Right kidney (tissue), 9 donors: ENCODE measurements at places on chromosomes 3 and 15.
A peak's percentile ranks its signal among the peaks of the same experiment; 100 is the strongest.

- DNase-seq, result no peak
Measured at GRCh38 chr3:52893723-52894122, 3.6 kb downstream of the STIMATE start.

DNA sequence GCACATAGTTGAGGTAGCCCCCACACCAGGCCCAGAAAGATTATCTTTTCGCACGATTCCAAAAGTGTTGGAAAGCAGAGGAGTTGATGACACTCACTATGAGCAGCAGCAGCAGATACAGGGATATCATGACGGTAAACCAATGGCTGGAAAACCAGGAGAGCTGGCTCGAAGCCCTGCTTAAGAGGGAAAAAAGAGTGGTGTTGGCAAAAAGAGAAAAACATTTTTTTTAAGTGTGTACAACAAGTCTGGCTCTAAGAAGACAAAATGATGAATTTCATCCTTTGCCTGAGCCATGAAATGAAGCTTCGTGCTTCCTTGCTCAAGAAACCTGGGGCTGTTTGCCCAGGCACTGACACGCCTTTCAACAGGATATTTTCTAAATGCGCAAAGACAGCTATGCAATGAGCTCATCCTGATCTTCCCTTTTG is 27.3 kb downstream of the PARP16 start:
- DNase-seq, result no peak

- DNase-seq, result no peak
Measured at GRCh38 chr15:78925956-78926743, 18.7 kb downstream of the CTSH start.

DNA sequence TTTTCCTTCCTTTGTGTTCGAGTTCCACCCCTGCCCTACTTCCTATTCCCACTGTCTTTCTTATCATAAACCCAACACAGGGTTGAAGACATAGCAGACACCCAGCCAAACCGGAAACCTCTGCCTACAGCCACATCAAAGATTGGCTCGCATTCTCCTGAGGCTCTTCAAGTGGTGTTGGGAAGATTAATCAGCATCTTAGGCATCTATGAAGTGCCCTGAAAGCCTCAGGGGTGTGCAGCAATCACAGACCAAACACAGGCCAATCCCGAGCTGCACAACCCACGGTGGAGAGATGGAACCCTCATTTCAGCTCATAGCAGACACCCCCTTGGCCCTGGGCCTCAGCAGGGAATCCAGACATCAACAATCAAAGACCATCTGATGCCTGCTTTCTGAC is 255.9 kb downstream of the XXYLT1 start:
- no peak for DNase-seq

- DNase-seq, result peak; percentile 27
Measured at GRCh38 chr15:68418611-68419161, 13.3 kb downstream of the ITGA11 start.
